CMK (cell line): ENCODE measurements at places on chromosomes 2 and 18.

- no peak for DNase-seq
Observed at GRCh38 chr2:231181860-231182512, 16.4 kb upstream of the ARMC9 start.

DNA sequence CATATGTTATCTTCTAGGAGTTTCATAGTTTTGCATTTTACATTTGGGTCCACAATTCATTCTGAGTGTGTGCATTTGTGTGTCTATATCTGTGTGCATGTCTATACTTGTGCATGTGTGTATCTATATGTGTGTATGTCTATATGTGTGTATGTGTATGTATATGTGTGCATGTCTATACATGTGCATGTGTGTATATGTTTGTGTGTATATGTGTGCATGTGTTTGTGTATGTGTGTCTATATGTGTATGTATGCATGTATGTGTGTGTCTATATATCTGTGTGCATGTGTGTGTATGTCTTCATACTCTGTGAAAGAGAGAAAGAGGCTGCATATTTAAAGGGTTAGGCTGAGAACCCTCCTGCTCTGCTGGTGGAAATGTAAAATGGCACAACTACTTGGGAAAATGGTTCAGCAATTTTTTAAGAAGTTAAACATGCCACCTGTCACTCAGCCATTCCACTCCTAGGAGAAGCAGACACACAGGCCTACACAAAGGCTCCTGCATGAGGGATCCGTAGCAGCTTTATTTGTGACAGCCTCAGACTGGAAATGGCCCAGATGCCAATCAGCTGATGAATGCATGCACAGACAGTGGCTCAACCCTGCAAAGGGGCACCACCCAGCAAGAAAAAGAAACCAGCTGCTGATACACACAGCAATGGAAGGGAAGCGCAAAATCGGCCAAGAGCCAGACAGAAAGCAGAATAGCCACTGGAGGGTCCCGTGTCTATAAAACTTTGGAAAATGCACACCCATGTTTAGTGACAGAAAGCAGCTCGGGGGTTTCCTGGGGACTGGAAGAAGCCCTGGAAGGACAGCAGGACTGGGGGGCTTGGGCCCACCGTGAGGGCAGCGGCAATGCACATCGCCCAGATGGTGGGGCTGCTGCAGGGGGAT lies 146.8 kb downstream of the SEPTIN10 start:
- DNase-seq, result no peak

DNA sequence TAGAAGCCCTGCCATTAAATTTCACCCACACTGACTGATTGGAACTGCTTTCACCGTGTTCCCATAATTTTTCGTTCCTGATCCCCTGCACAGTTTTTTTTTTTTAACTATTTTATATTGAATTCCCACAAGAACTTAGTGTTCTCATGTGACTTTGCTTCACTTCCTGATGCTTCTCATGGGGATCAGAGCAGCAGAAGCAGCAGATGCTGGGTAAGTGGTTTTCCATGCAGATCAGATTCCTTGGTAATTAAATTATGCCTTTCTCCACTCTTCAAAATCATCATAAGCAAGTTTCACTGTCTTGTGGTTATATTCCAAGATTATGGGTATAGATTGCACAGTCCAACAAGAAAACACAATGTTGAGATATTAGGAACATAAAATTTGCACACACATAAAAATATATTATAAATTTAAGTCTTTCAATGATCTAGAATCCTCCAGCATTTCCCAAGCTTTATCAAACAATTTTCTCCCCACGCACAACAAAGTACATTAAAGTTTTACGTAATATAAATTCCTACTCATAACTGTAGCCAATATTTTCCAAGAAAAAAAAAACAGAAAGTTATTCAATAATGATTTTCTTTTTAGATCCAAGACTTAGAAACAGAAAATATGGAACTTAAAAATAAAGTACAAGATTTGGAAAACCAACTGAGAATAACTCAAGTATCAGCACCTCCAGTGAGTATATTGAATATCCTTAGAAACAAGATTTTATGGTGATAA lies 277.9 kb downstream of the GULP1 start:
- no peak for DNase-seq

GRCh38 chr2:160126756-160127155 lies 64.3 kb upstream of the PLA2R1 start:
- DNase-seq, result no peak

DNA sequence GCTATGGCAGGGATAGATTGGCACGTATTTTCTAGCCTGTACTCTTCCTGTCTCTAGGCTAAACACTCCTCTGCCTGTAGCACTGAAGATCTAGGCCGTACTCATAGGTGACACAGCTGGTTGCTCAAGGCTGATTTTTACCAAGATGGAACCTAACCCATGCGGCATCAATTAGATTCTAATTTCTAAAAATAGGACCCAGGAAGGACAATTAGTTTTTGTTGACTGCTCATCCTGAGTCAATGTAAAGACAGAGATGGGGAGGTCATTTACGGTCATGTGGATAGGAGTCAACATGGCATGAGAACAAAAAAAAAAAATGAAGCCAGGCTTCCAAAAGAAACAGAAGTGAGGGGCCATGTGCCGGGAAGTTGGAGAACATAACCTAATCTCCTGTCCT lies 360.7 kb upstream of the ETAA1 start:
- DNase-seq, result no peak

- DNase-seq, result no peak
Observed at GRCh38 chr2:71150082-71150816, 19.8 kb downstream of the MPHOSPH10 start.

DNA sequence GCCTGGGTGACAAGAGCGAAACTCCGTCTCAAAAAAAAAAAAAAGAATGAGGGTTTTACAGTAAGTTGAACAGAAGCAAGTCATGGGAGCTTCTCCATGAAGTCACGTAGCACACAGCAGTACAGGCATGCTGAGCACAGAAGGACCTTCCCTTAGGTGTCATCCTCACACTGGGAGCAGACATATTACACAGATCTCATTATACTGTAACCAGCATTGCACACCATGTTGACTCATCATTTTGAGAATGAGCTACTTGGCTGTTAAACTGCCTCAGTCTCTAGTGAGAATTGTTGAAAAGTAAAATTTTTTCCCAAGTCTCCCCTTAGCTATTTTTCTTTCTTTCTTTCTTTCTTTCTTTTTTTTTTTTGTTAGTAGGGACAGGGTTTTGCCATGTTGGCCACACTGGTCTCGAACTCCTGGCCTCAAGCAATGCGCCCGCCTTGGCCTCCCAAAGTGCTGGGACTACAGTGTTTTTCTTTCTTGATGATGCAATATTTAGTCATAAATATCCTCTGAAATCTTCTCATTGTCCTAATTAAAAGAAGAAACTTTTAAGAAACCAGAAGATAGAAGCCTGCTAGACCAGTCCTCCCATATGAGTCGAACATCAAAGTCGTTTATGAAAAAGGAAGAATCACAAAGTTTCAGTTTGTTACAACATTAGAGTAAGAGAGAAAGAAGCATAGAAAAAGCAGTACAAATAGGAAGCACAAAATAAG lies 37.9 kb upstream of the PPP1CB start:
- no peak for DNase-seq

DNA sequence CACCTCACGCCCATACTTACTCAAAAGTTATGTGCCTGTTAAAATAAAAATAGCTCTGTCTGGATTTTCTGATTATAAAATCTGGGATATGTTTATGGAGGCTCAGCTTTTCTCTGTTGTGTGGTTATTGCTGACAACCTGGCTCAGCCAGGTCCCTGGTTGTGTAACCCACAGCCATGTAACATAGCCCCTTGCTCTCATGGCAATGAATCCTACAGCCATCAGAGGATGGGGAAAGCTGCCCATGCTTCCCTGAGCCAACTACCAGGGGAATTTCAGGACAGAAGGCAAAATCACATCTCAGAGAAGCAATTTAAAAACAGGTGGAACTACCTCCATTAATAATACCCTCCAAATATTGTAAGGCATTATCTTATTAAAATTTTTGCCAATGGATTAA lies 29.7 kb downstream of the ST8SIA5 start:
- no peak for DNase-seq

DNA sequence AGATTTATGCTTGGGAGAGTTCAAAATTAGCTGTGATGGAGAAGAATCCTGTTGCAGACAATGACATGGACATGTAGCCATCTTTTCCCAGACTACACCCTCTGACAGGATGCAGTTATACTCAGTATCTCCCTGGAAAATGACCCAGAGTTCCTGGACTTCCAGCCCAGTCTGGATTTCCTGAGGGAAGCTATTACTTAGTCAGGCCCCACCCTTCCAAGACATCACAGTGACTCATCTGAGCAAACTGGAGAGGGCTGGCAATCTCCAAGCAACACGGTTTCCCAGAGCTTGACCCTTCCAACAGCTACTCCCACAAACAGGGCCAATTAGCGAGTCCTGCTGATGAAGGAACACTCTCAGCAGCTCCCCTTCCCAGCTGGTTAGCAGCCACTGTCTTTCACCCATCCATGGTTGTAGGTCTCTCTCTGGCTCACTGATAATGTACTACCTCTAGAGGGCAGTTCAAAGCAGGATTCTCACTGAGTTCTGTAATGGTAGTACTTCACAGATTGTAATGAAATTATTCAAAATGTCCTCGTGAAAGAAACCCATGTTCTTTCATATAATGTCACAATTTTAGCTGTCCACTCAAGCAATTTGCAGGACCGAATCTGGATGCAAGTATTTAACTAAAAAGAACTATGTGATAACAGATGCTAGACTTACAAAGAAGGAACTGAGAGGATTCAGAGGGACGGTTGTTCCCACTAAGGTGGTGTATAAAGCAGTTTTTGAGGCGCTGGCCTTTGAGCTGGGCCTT lies 110.2 kb downstream of the MDH1 start:
- no peak for DNase-seq

DNA sequence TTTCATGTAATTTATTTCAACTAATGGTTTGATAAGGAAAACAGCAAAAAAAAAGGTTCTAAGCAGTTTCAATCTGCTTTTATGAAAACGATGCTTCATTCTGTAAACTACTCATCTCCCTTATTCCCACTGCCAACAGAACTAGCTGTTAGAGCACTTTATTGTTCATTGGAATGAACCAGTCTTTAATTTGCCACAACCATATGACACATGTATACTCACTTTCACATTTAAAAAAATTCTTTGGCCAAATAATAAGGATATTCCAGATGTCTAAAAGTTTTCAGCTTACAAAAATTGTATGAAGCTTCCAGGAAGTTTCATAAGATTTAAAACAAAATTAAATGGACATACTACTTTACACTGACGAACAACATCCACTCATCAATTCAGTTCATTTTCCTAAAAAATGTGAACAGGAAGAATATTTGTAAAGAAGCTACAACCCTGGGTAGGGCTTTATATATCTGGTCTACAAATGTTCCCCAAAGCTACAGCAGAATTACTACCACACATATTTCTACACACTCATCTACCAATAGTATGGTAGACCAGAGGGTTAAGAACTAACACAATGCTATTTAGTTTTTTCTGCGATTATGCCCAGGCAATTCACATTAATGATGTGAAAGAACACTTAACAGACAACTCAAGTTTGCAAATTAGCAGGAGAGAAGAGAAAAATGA lies 37.7 kb downstream of the ZNF521 start:
- no peak for DNase-seq

DNA sequence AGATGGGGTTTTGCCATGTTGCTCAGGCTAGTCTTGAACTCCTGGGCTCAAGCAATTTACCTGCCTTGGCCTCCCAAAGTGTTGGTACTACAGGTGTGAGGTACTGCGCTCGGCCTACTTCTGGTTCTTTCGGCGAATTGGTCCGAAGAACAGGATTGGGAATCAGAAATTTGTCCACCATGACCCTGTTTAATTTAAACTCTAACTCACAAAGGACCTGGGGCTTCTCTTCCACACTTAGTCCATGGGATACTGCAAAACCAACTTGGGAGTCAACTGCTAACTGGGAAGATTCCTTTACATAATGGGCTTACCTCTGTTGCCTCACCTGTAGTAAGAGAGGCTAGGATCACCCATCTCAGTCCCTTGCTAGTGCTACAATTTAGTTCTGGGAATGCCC lies 79.8 kb upstream of the ZFP36L2 start:
- no peak for DNase-seq

GRCh38 chr2:238418196-238418998 lies 8.3 kb upstream of the ASB1 start:
- DNase-seq, result no peak

DNA sequence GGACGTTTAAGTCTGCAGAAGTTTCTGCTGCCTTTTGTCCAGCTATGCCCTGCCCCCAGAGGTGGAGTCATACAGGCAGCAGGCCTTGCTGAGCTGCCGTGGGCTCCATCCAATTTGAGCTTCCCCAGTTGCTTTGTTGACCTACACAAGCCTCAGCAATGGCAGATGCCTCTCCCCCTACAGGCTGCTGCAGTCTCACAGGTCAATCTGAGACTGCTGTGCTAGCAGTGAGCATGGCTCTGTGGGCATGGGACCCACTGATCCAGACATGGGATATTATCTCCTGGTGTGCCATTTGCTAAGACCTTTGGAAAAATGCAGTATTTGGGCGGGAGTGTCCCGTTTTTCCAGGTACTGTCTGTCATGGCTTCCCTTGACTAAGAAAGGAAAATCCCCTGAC lies 726.0 kb downstream of the ERBB4 start:
- no peak for DNase-seq

- no peak for DNase-seq
Observed at GRCh38 chr2:3197308-3197707, 180.3 kb downstream of the EIPR1 start.

DNA sequence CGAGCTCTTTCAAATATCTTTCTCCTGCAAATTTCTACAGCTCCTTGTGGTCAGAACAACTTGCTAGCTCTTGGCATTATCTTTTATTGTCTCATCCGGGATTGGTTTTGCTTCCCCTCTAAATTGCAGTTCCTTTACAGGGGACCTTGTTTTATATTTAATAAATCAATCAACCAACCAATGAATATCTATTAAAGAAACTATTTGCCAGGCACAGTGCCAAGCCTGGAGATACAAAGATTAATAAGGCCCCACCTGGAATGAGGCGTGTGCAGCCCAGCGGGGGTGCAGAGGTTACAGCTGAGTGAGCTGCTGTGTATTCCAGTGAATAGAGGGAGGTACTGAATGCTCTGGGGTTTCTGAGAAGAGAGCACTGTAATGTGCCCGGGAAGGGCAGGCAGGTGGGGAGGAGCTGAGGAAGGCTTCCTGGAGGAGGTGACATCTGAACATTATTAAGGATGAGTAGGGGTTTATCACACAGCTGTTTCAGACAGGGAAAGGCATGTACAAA lies 51.8 kb downstream of the LIPG start:
- no peak for DNase-seq

DNA sequence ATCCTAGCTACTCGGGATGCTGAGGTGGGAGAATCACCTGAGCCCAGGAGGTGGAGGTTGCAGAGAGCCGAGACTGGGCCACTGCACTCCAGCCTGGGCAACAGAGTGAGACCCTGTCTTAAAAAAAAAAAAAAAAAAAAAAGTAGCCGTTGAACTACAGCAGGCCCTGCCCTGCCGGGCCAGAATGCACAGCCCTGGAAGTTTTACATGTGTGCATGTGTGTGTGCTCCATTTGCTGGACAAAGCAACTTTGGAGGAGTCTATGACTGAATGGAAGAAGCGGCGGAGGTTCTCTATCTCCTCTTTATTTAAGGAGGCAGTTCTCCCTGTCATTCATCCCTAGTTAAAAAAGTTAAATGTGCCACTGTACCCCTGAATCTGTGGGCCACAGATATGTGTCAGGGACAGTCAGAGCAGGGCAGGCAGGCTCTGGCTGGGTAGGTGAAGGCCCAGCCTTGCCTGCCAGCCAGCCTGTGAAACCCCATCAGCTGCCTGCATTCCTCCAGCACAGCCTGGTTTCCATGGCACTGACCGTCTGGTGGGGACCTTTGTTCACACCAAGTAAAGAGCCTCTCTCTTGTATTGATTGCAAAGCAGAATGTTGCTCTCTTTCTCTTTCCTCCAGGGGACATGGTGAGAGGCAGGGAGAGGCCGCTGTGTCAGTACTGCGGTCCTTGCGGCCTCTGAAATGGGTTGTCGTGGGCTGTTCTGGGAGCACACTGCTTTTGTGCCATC lies 10.9 kb downstream of the LIPG start:
- no peak for DNase-seq
